Lower leg skin (tissue), 4 donors: ENCODE measurements at places on chromosomes 5 and 9.

DNA sequence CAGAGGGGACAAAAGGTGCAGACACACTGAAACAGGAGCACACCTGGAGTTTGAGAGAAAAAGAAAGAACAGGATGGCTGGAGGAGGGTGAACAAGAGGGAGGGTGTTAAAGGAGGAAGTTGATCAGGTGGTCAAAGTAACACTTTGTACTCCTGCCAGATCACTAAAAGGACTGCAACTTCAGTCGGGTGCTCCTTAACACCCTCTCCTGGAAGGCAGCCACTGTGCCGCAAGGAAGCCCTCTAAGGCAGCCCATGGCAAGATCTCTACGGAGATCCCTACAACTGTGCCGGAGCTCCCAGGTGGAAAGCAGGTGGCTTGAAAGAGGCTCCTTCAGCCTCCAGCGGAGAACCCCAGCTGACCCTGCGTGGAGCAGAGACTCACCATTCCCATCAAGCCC is 124.4 kb upstream of the MSX2 start:
- no peak for DNase-seq

- DNase-seq, result no peak
These were observed 123.1 kb upstream of the PHYKPL start for GRCh38 chr5:178355671-178356070.

GRCh38 chr5:171937351-171937750 is 69.1 kb downstream of the FBXW11 start:
- no peak for DNase-seq

- DNase-seq, result no peak
These were observed 89.7 kb downstream of the PPP2R2B start for GRCh38 chr5:146788898-146789297.

DNA sequence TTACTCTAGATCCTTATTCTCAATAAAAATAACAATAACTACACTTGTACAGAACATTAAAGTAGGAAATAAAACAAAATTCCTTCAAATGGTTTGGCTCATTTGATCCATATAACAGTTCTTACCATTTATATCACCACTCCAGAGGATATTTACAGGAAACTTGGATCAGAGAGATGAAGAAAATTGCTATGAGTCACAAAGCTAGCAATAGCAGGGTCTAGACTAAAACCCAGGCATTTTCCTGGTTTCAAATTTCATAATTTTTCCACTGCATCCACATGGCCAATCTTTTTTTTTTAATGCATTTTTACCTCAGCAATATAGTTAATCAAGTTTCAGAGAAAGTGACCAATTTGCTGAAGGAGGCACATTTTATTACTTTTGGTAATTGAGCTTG is 299.2 kb downstream of the ELAVL2 start:
- no peak for DNase-seq
